Glutamatergic neuron (in vitro differentiated cells): ENCODE measurements at places on chromosomes 12 and 14. TPM values are rescaled to one million over a fixed set of nuclear protein-coding genes. Genes with fewer than 3 reads are reported as not detected.

CEP128 gene
- 38.5 TPM for total RNA-seq

GNB3 gene
- total RNA-seq, result 45.7 TPM

APEX1 gene
- 265 TPM for total RNA-seq

KITLG gene
- total RNA-seq, result 0.61 TPM

TCL1A gene
- not detected for total RNA-seq

KRT83 gene
- not detected for total RNA-seq

ACSM4 gene
- not detected for total RNA-seq

CLEC6A gene
- not detected for total RNA-seq

CLECL1 gene
- not detected for total RNA-seq

LMNTD1 gene
- 1.1 TPM for total RNA-seq

PIANP gene
- total RNA-seq, result 48.8 TPM

FBXO34 gene
- 13.6 TPM for total RNA-seq

BHLHE41 gene
- total RNA-seq, result 3.6 TPM

PTPRR gene
- total RNA-seq, result 0.34 TPM

TAS2R20 gene
- total RNA-seq, result 3.4 TPM

KRT8 gene
- total RNA-seq, result 14.0 TPM

EIF2S3B gene
- 4.1 TPM for total RNA-seq

SLC10A1 gene
- total RNA-seq, result not detected

SRGAP1 gene
- 52.0 TPM for total RNA-seq

GPR132 gene
- total RNA-seq, result not detected

FOXM1 gene
- total RNA-seq, result 12.7 TPM

ERP27 gene
- total RNA-seq, result not detected

IFNG-AS1 gene
- not detected for total RNA-seq

SMCO2 gene
- not detected for total RNA-seq
